GM23338 (cell line): ENCODE measurements at places on chromosomes 4 and X. TPM values are rescaled to one million over a fixed set of nuclear protein-coding genes. Genes with fewer than 3 reads are reported as not detected.

DNA sequence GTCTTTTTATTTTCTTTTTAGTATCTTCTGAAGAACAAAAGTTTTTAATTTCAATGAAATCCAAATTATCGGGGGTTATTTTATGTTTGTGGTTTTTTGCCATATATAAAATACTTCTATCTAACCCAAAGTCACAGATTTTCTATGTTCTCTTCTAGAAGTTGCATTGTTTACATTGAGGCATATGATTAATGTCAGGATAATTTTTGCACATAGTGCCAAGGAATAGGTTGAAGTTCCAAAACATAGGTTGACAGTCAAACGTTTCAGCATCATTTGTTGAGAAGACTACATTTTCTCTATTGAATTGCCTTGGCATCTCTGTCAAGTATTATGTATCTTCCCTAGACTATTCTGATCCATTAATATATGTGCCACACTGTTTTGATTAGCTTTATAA, 64.5 kb downstream of the ANKRD17 start:
- no peaks in the 10 kb centered on the region for H3K36me3 ChIP-seq
- H3K27me3 ChIP-seq, result no peaks in the 10 kb centered on the region
- H3K27ac ChIP-seq, result no peak overlapping the region
- H3K4me3 ChIP-seq, result no peak overlapping the region

- DNase-seq, result no peak
- H3K27ac ChIP-seq, result no peak overlapping the region
- no peaks in the 10 kb centered on the region for H3K27me3 ChIP-seq
Measured at GRCh38 chr4:115790812-115791211, 677.4 kb upstream of the NDST4 start.

DNA sequence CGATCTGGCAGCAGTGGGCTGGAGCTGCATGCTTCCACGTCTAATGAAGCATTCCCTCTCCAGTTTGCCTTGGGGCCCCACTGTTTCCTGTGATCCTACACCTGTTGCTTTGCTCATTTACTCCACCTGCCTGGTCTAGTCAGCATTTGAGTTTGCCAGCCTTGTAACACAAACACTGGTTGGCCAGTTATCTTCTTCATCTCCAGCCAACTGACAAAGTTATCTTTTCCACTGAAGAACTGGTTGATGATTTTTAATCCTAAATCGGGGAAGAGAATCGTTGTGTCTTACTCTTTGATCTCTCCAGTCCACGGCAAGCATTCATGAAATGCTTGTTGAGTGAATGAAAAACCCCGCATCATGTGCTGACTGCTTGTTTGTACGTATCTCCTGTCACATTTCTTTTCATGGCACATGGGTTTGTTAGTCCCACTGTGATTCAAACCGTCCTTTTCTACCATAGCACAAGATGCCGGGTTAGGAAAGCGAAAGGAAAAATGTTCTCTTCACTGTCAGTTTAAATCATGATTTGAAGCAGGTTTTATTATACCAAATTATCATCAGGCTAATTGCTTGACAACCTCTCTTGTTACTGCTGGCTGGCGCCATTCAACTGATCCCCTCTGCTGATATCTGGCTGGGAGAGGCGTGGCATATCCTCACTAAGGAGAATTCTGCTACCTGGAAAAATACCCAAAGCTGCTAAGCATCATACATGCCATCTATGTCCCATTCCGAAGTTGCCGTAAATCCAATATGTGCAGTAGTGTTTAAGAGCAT, 144.8 kb downstream of the SHROOM3 start:
- peak; percentile 20 for DNase-seq
- H3K4me1 ChIP-seq, result no peaks in the 10 kb centered on the region; the same call in 1 of the 2 replicates
- H3K27me3 ChIP-seq, result no peaks in the 10 kb centered on the region

DNA sequence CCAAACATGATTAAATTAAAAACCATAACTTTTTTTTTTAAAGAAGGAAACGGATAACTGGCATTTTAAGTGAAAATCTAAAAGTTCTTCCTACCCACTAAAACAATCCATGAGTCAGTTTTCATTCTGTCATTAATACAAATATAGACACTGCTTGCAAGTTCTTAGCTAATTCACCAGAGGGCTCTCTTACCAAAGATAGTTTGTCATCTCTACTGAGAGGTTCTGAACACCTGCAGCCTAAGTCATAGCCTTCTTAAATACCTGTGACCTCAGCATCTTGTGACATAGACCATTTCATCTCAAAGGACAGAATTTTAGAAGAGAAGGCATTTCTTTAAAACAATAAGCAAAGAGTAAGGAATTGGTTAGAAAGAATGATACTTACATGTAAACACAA, 65.3 kb upstream of the FAM120C start:
- no peak overlapping the region for H3K4me3 ChIP-seq
- H3K4me1 ChIP-seq, result no peaks in the 10 kb centered on the region
- H3K27me3 ChIP-seq, result no peaks in the 10 kb centered on the region
- 0 out of 2 replicates have a peak, but pooled peaks cover 5% of the 10 kb centered on the region for H3K36me3 ChIP-seq

GRCh38 chr4:176102414-176103063, 36.9 kb downstream of the WDR17 start:
- H3K36me3 ChIP-seq, result no peaks in the 10 kb centered on the region; the same call in 1 of the 2 replicates
- H3K4me1 ChIP-seq, result peaks cover 4% of the 10 kb centered on the region; the same call in 1 of the 2 replicates
- DNase-seq, result no peak
- H3K4me3 ChIP-seq, result no peak overlapping the region
- no peaks in the 10 kb centered on the region for H3K27me3 ChIP-seq

GRCh38 chr4:61201561-61201960, 1.4 kb downstream of the ADGRL3 start:
- no peaks in the 10 kb centered on the region for H3K36me3 ChIP-seq
- DNase-seq, result peak; percentile 50
- H3K4me3 ChIP-seq, result peak overlapping the region; percentile 82
- H3K27ac ChIP-seq, result no peak overlapping the region

GRCh38 chr4:74486905-74487304, 42.0 kb downstream of the AREG start:
- H3K4me3 ChIP-seq, result no peak overlapping the region
- H3K27ac ChIP-seq, result no peak overlapping the region
- no peak for DNase-seq
- no peaks in the 10 kb centered on the region for H3K4me1 ChIP-seq

DNA sequence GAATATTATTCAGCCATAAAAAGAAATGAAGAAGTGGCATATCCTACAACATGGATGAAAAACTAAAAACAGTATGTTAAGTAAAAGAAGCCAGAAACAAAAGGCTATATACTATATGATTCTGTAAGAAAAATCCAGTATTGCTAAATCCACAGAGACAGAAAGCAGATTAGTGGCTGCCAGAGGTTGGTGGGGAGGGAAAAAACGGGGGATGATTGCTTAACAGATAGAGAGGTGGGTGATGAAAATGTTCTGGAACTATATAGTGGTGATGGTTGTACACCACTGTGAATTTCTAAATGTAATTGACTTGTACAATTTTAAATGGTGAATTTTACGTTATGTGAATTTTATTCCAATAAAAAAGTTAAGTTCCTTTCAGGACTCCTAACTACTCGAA, 157.6 kb upstream of the SH3RF1 start:
- no peaks in the 10 kb centered on the region for H3K27me3 ChIP-seq
- H3K36me3 ChIP-seq, result no peaks in the 10 kb centered on the region
- no peak for DNase-seq

- no peaks in the 10 kb centered on the region; the same call in 1 of the 2 replicates for H3K4me1 ChIP-seq
- H3K27me3 ChIP-seq, result no peaks in the 10 kb centered on the region
- no peak overlapping the region for H3K4me3 ChIP-seq
- no peak for DNase-seq
- H3K36me3 ChIP-seq, result no peaks in the 10 kb centered on the region
- no peak overlapping the region for H3K27ac ChIP-seq
Measured at GRCh38 chrX:17542123-17542522, 167.1 kb downstream of the NHS start.

- H3K27ac ChIP-seq, result no peak overlapping the region
- H3K4me1 ChIP-seq, result peaks cover 30% of the 10 kb centered on the region
- DNase-seq, result no peak
- H3K36me3 ChIP-seq, result no peaks in the 10 kb centered on the region
- no peaks in the 10 kb centered on the region; the same call in 1 of the 2 replicates for H3K27me3 ChIP-seq
Measured at GRCh38 chr4:151882072-151882803, 121.4 kb upstream of the GATB start.

- H3K4me3 ChIP-seq, result no peak overlapping the region
- H3K27me3 ChIP-seq, result no peaks in the 10 kb centered on the region
- no peaks in the 10 kb centered on the region for H3K4me1 ChIP-seq
- H3K27ac ChIP-seq, result no peak overlapping the region
Measured at GRCh38 chr4:6772223-6772928, 10.2 kb upstream of the KIAA0232 start.

- H3K27me3 ChIP-seq, result no peaks in the 10 kb centered on the region
- no peaks in the 10 kb centered on the region; the same call in 1 of the 2 replicates for H3K4me1 ChIP-seq
- DNase-seq, result peak; percentile 74
- no peak overlapping the region for H3K27ac ChIP-seq
Measured at GRCh38 chrX:17535229-17535628, 160.2 kb downstream of the NHS start.

DNA sequence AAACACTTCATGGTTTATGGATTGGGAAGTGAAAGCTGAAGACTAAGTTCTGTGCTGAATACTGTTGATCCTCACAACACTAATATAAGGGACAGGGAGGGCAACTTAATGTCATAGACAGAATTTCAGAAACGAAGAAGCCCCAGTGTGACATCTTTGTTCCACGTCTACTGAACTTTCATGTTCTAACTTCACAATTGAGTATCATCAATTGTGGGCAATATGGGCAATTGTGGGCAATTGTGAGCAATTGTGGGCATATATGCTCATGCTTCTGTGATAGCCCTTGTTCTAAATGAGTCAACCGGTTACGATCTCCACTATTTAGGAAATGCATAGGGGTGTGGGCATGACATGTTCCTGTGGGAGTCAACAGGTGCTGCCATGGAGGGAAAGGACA, 33.7 kb downstream of the CYBB start:
- DNase-seq, result no peak
- no peak overlapping the region for H3K4me3 ChIP-seq
- H3K27ac ChIP-seq, result no peak overlapping the region
- no peaks in the 10 kb centered on the region for H3K27me3 ChIP-seq

- H3K4me3 ChIP-seq, result no peak overlapping the region
- DNase-seq, result no peak
Measured at GRCh38 chr4:38279077-38279476, 318.9 kb downstream of the PTTG2 start.

DNA sequence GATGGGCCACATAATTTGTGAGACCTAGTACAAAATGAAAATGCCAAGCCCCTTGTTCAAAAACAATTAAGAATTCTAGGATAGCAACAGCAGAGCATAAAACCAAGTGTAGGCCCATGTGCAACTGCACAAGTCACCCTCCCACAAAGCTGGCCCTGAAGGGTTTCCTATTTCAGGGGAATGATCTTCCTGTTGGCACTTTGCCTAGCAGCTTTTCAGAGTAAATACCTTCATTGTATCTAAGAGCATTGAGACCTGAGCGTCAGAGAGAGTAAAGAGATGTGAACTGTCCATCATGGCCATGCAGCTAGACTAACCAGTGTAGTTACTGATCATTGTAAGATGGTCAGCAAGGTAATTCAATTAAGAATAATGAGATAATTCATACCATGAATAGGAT, 113.6 kb downstream of the CNKSR2 start:
- no peaks in the 10 kb centered on the region for H3K27me3 ChIP-seq
- no peaks in the 10 kb centered on the region for H3K36me3 ChIP-seq
- H3K4me3 ChIP-seq, result no peak overlapping the region
- peak; percentile 9 for DNase-seq
- peak overlapping the region; percentile 50; the same call in 1 of the 2 replicates for H3K27ac ChIP-seq

DNA sequence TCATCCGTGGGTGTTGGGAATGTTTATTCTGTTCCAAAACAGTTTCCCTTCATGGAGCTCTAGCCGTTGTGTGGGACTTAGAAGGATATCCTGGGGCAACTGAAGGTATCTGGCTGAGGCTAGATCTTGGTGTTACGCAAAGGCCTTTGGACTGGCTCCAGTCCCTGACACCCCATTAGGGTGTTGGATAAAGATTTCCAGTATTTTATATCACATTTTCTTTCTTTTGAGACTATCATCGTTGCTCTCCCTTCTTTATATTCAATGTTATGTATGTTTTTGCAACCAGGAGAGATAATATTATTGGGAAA, 103.0 kb downstream of the TECRL start:
- no peaks in the 10 kb centered on the region for H3K27me3 ChIP-seq
- H3K36me3 ChIP-seq, result no peaks in the 10 kb centered on the region
- H3K27ac ChIP-seq, result no peak overlapping the region
- DNase-seq, result no peak
- no peaks in the 10 kb centered on the region for H3K4me1 ChIP-seq

- DNase-seq, result no peak
- no peak overlapping the region for H3K27ac ChIP-seq
- H3K4me3 ChIP-seq, result no peak overlapping the region
- H3K4me1 ChIP-seq, result no peaks in the 10 kb centered on the region
- H3K36me3 ChIP-seq, result no peaks in the 10 kb centered on the region
Measured at GRCh38 chr4:106423791-106424190, 55.2 kb upstream of the GIMD1 start.

- H3K4me3 ChIP-seq, result no peak overlapping the region
- no peaks in the 10 kb centered on the region; the same call in 1 of the 2 replicates for H3K4me1 ChIP-seq
- no peaks in the 10 kb centered on the region for H3K36me3 ChIP-seq
- H3K27me3 ChIP-seq, result no peaks in the 10 kb centered on the region
Measured at GRCh38 chrX:81304563-81304962, 102.7 kb downstream of the SH3BGRL start.

DNA sequence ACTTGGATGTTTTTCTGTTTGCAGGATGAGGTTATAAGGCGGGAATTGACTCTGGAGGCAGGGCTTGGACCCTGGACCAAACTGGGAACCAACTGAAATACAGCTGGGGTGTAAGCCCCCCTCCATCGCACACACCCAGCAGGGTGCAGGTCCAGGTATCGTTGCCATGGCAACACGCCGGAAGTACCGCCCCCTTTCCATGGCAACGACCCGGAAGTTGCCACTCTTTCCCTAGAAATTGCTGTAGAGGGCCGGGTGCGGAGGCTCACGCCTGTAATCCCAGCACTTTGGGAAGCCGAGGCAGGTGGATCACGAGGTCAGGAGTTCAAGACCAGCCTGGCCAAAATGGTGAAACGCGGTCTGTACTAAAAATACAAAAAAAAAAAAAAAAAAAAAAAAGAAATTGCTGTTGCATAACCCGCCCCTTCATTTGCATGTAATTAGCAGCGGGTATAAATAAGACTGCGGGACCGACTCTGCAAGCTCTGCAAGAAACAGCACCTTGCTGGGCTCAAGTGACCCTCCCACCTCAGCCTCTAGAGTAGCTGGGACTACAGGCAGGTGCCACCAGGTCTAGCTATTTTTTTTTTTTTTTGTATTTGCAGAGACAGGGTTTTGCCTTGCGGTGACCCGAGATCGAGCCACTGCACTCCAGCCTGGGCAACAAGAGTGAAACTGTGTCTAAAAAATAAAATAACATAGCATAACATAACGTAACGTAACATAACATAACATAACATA, 139.6 kb downstream of the CRLF2 start:
- 0 out of 2 replicates have a peak, but pooled peaks cover 3% of the 10 kb centered on the region for H3K36me3 ChIP-seq
- no peaks in the 10 kb centered on the region for H3K27me3 ChIP-seq
- no peak overlapping the region for H3K4me3 ChIP-seq
- no peaks in the 10 kb centered on the region; the same call in 1 of the 2 replicates for H3K4me1 ChIP-seq
- H3K27ac ChIP-seq, result no peak overlapping the region

GRCh38 chrX:17814557-17814956, 46.5 kb downstream of the RAI2 start:
- no peak overlapping the region for H3K4me3 ChIP-seq
- H3K4me1 ChIP-seq, result no peaks in the 10 kb centered on the region
- no peaks in the 10 kb centered on the region for H3K27me3 ChIP-seq
- no peak overlapping the region for H3K27ac ChIP-seq
- DNase-seq, result no peak
- no peaks in the 10 kb centered on the region for H3K36me3 ChIP-seq

The CYSLTR1 gene
- total RNA-seq, result not detected in 2 replicates

The RHOH gene
- total RNA-seq, result 2.7 and 3.7 TPM in 2 replicates

The EXOC1L gene
- not detected in 2 replicates for total RNA-seq

The PLP1 gene
- 49.9 and 66.9 TPM in 2 replicates for total RNA-seq

The PLXNB3 gene
- 3.2 and 4.1 TPM in 2 replicates for total RNA-seq

The GPR82 gene
- total RNA-seq, result not detected in 2 replicates

The IBSP gene
- total RNA-seq, result not detected in 2 replicates
